ENCODE measurements at places on chromosomes 7 and 10.

DNA sequence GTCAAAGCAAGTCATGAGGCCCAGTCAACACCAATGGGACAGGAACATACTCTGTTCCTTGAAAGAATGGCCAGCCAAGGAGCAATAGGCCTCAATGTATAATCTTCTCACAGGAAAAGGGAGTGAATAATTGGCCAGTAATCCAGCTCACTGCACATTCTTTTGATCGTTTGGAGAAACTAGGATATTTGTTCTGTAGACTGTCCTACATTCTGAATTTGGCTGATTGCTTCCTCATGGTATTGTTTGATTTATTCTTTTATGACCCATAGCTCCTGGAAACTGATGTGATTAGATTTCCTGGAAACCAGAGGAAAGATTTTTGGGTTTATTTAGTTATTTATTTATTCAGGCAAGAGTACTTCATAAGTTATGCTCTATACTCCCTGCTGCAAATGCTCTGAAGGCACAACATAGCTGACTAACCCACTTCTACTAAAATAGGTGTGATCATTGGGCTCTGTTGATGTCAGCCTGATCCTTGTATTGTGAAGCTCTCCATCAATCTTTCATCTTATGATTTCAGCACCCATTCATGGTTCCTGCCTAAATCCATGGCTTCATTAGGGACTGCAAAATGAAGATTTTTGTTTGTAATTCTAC lies 745.2 kb downstream of the SUGCT start:
- no peak for DNase-seq

DNA sequence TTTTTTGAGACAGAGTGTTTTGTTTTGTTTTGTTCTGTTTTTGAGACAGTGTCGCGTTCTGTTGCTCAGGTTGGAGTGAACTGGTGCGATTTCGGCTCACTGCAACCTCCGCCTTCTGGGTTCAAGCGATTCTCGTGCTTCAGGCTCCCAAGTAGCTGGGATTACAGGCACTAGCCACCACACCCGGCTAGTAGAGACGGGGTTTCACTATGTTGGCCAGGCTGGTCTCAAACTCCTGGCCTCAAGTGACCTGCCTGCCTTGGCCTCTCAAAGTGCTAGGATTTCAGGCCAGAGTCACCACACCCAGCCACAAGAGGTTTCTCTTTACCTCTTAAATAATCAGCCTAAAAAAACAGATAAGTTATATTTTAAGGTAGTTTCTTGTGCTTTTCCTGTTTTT lies 8.7 kb upstream of the ARHGAP12 start:
- DNase-seq = no peak

DNA sequence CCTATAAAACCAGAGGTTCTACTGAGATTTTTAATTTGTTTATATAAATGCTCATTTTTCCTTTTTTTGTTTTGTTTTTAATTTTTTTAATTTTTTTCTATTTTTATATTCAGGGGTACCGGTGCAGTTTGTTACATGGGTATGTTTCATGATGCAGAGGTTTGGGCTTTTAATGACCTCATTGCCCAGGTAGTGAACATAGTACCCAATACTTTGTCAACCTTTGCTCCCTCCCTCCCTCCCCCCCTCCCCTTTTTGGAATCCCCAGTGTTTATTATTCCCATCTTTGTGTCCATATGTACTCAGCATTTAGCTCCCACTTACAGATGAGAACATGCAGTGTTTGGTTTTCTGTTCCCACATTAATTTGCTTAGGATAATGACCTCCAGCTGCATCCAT lies 94.4 kb upstream of the NEBL start:
- DNase-seq = no peak

DNA sequence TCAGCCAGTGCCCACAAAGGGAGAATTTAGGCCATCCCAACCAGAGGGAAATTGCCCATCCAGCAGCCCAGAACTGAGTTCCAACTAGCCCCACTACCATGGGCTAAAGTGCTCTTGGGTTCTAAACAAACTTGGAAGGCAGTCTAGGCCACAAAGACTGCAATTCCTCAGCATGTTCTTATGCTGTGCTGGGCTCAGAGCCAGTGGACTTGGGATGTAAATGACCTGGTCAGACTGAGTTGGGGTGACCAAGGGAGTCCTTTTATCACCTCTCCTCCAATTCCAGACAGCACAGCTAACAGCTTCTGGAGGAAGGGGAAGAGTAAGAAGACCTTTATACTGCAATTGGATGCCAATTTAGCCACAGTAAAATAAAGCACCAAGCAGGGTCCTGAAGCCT lies 607.2 kb upstream of the KCND2 start:
- no peak for DNase-seq

GRCh38 chr7:56157238-56157790 lies 41.1 kb upstream of the NUPR2 start:
- DNase-seq = no peak

All from NCI-H2227 treated with DMSO at 0.1 percent for 48 hours (cell line).